Midbrain (tissue), 1 donor: ENCODE measurements at places on chromosomes 3 and 15.
A peak's percentile ranks its signal among the peaks of the same experiment; 100 is the strongest.

GRCh38 chr15:36161771-36162212 lies 417.6 kb upstream of the CDIN1 start:
- peak; percentile 56 for DNase-seq

- peak; percentile 41 for DNase-seq
Measured at GRCh38 chr15:94164202-94164807, 67.1 kb upstream of the MCTP2 start.

GRCh38 chr3:58474348-58474911 lies 17.5 kb upstream of the KCTD6 start:
- no peak for DNase-seq

DNA sequence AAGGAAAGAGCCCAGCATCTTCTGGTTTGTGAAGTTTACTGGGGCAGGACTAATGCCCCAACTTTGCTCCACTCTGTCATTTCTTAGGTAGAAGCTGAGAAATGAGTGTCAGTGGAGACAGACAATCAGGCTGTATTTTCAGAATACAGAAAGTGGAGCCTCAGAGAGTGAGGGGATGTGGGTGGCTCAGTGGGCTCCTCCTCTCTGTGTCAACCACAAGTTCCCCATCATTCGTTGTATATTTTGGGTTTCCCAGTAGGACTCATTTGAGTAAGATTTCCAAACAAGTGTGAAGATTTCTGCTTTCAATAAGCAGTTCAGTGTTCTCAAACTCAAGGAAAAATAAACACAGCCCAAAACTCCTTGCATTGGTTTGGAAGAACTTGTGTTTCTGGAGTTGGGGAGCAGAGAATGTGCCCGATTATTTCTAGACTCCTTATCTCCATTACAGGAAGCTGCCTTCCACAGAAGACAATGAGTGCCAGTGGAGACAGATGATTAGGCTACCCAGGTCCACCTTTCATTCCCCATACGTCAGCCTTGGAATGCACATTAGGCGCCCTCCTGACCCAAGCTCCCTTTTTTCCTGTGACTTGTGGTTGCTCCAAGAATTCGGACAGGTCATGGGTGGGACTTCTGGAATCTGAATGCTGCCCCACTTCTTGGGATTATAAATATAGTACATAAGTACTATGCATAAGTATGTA lies 792.1 kb upstream of the LMCD1 start:
- DNase-seq = no peak

DNA sequence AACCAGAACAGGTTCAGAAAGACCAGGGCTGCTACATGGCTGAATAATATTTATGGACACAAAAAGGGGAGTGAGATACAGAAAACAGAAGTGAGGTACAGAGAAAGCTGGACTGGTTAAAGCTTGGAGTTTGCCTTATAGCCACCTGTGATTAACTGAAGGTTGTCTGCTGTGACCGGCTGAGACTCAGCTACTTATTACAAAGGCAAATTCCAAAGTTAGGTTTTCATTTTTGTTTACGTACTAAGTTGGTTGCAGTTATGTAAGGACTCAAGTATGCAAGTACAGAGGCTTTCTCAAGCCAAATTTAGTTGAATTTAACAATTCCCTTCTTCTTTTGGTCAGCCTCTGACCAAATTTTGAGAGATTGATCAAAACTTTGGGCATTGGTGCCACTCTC lies 264.6 kb downstream of the THSD4 start:
- DNase-seq = no peak

GRCh38 chr3:45275006-45275704 lies 49.1 kb upstream of the TMEM158 start:
- DNase-seq = no peak

DNA sequence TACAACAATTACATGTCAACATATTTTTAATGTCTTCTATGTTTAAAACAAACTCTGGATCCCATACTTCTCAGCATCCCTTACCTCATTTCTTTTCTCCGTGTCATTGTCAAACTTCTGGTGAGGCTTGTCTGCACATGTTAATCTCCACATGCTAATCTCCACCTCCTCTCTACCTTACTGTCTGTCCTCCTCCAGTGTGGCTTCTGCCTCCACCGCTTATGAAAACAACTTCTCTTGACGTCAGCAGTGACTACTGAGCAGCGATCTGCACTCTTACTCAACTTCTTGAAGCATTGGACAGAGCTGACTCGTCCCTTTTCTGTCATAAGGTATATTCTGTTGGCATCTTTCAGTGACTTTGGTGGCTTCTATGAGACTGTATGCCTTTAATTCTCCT lies 338.2 kb upstream of the THRB start:
- no peak for DNase-seq

GRCh38 chr3:147493065-147493464 lies 83.9 kb downstream of the ZIC1 start:
- no peak for DNase-seq

- DNase-seq = no peak
Measured at GRCh38 chr3:46669191-46669999, 24.1 kb downstream of the ALS2CL start.

DNA sequence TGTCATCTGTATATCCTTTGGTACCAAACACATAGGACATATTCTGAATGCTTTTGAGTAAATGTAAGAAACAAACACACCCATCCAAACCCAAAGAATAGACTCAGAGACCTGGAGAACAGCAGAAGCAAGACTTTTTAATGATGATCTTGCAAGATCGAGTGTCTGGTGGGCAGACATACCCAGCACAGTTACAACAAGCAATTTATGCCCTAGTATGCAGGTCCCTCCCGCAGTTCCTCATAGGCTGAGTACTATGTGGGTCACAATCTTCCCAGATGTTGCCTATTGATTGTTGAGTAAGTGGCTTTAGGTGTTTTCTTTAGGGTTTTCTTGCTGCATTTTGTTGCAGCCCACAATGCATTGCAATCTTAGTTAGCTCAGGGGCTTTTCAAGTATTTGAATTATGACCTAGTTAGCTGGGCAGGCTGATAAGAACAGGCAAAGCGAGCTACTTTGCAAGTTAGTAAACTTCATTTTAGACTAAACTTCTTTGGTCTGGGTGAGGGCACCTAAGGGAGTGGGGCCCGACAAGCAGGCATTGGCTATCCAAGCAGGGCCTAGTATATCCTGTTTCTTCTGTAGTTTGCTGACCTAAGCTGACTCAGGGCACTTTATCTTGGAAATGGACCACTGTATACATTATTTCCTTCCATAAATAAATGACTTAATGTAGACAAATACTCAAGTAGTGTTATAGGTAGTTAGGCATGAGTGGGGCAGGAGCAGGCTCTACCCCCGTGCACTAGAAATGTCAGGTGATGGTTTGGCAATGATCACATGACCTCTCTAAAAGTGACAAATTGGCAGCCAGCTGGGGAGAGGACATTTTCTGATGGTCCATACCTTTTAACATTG lies 87.3 kb upstream of the LIPC start:
- DNase-seq = no peak

GRCh38 chr3:64216274-64217147 lies 8.8 kb downstream of the PRICKLE2 start:
- DNase-seq = no peak
